Dermis blood vessel endothelial cell (primary cell): ENCODE measurements at places on chromosomes 6 and 20.
A peak's percentile ranks its signal among the peaks of the same experiment; 100 is the strongest.

DNA sequence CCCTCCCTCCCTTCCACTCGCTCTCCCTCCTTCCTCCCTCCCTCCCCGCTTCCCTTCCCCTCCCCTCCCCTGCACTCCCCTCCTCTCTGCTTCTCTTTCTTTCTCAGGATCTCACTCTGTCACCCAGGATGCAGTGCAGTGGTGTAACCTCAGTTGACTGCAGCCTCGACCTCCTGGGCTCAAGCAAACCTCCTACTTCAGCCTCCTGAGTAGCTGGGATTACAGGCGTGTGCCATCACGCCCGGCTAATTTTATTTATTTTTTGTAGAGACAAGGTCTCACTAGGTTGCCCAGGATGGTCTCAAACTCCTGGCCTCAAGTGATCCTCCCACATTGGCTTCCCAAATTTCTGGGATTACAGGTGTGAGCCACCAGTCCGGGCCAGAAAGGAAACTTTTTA, 23.6 kb upstream of the SERPINB1 start:
- DNase-seq = no peak

DNA sequence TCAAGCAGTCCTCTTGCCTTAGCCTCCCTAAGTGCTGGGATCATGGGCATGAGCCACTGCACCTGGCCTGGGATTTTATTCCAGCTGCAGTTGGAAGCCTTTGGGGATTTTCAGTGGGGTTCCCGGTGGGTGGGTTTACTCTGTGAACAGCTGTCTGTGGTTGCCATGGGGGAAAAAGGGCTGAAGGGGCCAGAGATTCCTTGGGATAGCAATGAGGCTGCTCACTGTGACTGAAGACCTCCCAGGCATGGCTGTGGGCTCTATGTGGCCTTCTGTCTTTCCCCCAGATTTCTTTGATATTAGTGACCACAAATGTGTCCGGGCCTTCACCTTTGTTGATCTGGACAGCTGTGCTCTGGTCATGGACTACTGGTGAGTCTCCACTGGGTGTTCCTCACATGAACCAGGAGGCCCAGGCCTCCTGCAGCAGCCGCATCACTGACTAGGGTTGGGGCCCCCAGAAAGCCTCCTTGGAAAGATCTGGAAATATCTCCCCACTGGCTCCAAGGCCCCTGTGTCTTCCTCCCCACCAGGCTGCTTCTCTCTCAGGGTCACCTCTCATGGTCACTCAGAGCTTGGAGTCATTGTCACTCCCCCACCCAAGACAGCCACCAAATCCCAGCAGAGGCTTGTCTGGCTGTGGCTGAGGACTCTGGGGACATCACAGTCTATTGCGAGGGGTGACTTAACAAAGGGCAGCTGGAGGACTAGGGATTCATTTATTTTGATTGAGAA, 33.4 kb downstream of the EFCAB8 start:
- DNase-seq = no peak

DNA sequence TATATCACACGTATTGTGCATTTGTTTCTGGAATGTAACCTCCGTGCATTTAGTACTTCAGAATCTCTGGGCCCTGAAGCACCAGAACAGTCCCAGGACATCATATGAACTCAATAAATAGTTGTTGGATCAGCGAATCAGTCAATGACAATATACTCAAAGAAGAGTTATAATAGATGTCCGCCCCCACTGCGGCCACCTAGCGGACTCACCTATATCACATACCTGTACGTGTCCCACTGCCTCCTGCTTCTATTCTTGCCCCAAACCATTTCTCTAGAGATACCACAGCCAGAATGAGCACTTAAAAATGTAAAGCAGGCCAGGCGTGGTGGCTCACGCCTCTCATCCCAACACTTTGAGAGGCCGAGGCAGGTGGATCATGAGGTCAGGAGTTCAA, 73.9 kb downstream of the DCDC2 start:
- DNase-seq = no peak

DNA sequence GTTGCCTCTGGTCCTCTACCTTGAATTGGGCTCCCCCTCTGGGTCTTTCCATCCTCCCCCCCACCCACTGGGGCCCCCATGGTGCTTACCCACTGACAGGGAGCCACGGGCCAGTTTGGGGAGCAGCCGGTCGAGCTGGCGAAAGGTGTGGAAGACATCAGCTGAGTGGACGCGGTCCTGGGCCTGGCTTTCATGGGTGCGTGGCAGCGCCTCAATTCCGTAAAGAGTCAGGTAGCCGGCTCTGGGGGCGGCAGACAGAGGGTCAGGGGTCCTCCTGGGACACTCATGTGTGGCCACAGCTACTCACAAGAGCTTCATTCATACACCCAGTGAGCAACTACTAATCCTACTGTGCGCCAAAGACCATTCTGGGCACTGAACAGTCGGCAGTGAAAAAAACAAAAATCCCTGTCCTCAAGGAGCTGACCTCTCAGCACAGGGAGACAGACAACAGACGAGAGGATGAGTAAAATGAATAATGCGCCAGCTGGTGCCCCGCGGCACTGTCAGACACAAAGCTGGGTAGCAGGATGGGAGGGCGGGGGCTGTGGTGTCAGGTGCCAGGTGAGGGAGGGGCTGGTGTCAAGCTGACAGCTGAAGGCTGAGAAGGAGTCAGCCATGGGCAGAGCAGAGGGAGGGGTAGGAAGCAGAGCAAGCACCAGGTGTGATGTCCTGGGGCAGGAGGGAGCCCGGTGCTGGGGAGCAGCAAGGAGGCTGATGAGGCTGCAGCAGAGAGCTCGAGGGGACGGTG, 28.3 kb downstream of the PTGIS start:
- DNase-seq = no peak

DNA sequence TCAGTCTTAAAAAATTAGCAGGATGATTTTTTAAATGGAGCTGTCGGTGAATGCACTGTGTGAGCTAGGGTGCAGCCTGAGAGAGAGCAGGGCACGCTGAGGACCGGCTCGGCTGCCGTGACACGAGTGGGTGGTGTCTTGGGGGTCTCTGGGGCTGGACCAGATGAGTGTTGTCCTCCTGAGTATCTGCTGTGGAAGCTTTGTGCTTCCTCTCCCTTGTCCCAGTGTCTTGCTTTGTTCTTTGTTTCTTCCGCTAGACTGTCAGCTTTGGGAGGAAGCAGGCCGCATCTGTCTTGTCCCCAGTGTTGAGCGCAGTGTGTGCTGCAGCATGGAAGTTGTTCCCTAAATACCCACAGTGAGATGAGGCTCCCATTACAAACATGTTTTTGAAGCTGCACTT, 89.4 kb downstream of the RTN4IP1 start:
- DNase-seq = no peak

GRCh38 chr6:52531834-52532233, 45.0 kb downstream of the TRAM2 start:
- no peak for DNase-seq

GRCh38 chr6:45681860-45682511, 304.3 kb upstream of the SUPT3H start:
- no peak for DNase-seq

GRCh38 chr6:145212813-145213212, 522.5 kb downstream of the EPM2A start:
- DNase-seq = no peak

- no peak for DNase-seq
These were observed 42.7 kb downstream of the ANKRD6 start for GRCh38 chr6:89475634-89476033.

- peak; percentile 66 for DNase-seq
These were observed 2.9 kb downstream of the EEF1A2 start for GRCh38 chr20:63495741-63496595.

DNA sequence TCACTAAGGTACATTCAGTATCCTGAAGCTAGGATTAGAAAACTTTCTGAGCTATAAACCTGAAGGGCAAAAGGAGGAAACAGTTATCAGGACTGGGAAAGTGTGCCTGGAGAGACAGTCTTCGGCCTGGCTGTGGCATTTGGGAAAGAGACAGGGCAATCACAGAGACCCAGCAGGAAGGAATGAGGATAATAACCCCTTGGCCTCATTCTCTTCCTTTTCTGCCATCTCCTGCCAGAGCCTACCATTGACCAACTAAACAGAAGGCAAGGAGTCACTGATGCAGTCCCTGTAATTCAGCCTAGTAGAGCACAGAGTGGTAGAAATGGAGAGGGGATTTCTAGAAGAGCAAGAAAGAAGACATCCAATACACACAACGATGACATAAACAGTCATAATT, 359.4 kb downstream of the HDGFL1 start:
- peak; percentile 9 for DNase-seq

GRCh38 chr6:143490775-143491174, 20.7 kb downstream of the FUCA2 start:
- no peak for DNase-seq

DNA sequence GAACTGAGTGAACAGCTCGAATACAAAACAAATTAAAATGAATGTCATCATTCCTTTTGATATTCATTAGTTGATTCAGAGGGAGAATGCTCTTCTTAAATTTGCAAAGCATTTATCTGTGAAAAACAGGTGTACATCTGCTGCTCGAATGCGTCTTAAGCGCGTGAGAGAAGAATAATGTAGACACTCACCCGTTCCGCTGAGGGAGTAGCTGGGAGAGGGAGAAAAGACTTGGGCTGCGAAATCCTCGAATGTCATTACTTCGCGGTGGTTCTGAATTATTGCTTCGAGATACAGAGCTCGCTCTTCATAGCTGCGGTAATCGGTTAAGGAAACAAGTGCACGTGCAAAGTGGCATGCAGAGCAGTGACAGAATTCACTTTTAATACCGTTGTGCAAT, 43.9 kb downstream of the INSM1 start:
- no peak for DNase-seq

DNA sequence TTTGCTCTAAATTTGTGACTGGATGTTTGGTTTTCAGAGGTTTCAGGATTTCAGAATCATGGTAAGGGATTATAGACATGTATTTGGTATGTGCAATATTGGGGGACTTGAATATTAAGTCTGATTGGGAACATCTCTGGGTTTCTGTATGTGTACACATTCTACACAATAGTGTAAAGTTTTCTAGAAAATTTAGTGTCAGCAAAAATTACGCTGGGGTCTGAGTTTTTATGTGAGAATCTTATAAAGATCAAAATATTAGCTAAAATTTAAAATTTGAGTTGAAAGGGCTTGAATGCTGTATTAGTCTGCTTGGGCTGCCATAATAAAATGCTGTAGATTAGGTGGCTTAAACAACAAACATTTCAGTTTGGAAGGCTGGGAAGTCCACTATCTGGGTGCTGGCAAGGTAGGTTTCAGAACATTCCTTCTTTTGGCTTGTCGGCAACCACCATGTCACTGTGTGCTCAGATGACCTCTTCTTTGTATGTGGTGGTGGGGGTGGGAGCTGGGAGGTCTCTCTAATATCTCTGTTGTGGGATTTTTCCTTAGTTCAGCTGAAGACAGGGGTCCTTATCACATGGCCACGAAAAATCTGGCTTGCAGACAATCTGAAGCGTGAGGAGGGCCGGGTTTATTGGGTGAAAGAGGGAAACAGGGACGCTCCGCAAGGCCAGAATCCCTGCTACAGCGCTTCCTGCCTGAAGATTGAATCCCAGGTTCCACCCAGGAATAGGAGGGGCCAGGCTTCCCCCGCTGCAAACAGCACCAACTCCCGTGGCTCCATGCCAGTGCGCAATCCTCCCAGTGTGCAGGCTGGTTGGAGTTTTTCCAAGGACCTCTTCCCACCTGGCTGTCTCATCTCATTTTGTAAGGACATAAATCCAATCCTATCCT, 299.7 kb downstream of the PLCB1 start:
- peak; percentile 27 for DNase-seq

- no peak for DNase-seq
These were observed 10.1 kb downstream of the HMGCLL1 start for GRCh38 chr6:55568808-55569439.

DNA sequence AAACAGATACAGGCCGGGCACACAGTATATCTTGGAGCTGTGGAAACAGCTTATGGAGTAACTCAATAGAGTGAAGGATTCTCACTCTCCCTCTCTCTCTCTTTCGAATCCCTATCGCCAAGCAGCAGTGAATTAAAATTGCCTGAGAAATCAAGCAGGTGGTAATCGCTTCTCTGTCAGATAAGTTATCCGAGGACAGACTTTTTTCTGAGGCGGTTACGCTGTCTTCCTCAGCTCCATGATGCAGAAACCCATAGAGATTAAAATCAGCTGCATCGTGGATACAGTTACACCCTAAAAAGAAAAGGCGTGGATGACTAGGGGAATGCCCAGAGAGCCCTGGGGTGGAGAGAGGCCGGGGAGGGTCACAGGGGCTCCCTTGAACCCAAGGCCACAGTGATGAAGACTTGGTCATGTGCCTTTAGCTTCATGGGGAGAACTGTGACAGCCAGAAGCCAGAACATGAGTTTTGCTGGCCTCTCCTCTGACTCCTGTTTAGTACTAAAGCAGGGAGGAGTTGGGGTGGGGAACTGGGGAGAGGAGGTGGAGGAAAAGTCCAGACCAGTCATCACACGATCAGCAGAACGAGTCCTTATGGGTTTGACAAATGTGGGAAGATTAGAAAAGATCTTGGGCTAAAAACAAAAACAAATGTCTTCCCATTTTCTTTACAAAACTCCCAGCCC, 138.8 kb upstream of the JARID2 start:
- DNase-seq = no peak

- no peak for DNase-seq
These were observed 341.6 kb downstream of the NRN1 start for GRCh38 chr6:5665173-5665572.

- peak; percentile 55 for DNase-seq
These were observed 369.0 kb downstream of the SYNE1 start for GRCh38 chr6:152267967-152268845.

GRCh38 chr6:146984251-146984924, 219.8 kb upstream of the STXBP5 start:
- no peak for DNase-seq
